T-cell (primary cell): ENCODE measurements at places on chromosomes 2 and 18.

GRCh38 chr2:185337033-185337432 lies 401.6 kb upstream of the FSIP2 start:
- no peak for DNase-seq

GRCh38 chr18:21083017-21083416 lies 28.6 kb downstream of the ROCK1 start:
- DNase-seq, result no peak

DNA sequence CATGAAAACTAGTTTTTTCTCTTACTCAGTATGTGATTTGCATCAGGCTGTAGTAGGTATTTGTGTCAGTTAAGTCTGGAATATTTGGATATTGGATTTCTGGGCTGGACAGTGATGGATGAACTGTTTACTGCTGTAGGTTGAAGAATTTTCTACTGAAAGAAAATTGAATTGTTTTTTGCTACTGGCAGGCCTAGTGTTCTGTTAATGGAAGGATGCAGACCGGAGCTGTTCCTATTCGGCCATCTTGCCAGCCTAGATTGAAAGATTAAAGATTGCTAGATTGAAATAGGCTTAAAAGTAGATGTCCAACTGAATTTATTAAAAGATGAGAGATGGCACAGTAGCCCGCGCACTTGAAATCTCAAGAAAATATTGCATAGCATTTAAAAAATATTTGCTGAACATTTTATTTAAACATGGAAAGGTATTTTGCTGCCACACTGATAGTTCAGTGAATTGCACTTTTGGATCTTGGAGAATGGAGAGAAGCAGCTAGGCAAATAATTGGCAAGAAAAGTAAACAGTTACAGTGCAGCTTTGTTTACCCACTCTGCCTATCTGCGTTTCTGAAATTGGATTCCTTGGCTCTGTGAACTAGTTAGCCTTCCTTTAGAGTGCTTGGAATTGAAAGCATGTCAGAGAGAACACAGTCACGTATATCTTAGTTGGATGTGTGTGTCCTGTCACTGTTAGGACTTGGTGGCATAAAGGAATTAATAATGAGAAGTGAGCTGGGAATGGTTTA lies 54.1 kb downstream of the EPB41L5 start:
- DNase-seq, result no peak

DNA sequence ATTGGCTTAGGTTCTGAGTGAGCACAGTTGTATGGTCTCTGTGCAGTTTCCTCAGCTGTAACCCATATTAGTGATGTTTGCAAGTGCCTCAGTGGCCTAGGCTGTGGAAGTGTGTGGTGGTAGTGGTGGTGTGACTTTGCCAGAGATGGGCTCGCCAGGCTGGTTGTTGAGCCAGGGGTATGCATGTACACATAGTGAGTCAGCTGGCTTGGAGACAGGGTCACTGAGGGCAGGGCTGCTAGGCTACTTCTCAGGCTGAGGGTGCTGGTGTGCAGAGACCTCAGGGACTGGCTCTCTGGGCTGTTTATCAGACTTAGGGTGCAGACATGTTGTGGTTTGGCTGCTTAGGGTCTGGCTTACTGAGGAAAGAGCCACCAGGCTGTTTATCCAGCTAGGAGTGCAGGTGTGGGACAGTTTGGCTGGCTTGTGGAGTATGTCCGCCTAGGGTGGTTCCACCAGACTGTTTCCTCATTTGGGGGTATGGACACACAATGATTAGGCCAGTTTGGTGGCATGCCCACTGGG lies 15.0 kb downstream of the APLF start:
- DNase-seq, result no peak

DNA sequence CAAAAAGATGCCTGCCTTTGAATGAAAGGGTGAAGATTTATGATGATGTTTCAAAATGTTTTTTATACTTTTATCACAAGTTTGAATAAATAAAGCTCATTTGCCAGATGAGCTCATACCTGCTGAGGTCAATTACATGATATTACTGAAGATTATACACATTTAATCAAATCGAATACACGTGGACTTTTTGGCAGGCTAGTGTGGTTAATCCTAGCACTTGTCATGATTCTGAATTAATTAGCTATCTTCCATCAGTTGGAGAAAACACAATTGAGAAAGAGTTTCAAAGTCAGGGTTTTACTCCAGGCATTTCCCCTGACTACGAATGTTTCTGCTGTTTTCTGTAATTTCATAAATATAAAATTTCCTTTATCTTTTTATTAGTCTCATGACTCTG lies 54.4 kb downstream of the LRPPRC start:
- no peak for DNase-seq

DNA sequence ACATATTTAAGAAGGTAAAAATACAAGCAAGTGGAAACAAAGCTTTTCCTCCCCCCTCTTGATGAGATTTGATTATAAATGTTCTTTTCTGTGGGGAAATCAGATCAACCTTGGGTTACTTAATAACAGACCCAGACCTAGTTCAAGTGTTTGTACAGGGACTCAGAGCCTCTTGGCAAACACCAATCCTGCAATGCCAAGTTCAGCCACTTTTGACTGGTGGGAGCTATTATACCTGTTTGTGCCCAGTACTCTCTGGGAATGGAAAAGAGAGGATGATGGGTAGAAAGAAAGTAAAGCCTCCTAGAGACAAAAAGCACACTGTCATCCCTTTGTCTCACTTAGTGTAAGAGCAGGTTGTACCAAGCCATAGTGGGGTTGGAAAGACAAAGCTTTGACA lies 63.8 kb upstream of the EPHA4 start:
- DNase-seq, result no peak

- no peak for DNase-seq
Observed at GRCh38 chr2:201194097-201194496, 11.2 kb downstream of the CASP10 start.

DNA sequence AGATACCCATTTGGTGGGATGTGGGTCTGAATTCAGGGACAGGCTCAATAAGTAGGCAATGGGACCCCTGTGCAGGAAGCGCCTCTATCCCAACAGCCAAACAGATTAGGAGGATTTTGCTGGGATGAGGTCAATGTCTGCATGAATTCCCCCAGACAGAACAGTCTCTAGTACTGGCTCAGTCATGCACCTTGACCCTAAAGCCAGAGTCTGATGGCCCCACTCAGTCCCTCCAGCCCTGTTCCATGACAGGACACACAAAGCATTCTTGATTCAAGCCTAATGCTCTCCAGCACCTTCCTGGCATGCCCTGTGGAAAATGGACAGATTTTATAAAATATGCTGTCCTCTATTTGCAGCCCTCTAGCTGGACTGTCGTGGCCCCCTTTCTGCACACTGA lies 49.8 kb upstream of the RAB6D start:
- DNase-seq, result no peak

- DNase-seq, result no peak
Observed at GRCh38 chr2:23460228-23460627, 75.2 kb downstream of the KLHL29 start.

GRCh38 chr2:107008843-107009242 lies 122.9 kb upstream of the ST6GAL2 start:
- DNase-seq, result no peak

- DNase-seq, result no peak
Observed at GRCh38 chr2:37802899-37803379, 122.1 kb upstream of the RMDN2 start.

DNA sequence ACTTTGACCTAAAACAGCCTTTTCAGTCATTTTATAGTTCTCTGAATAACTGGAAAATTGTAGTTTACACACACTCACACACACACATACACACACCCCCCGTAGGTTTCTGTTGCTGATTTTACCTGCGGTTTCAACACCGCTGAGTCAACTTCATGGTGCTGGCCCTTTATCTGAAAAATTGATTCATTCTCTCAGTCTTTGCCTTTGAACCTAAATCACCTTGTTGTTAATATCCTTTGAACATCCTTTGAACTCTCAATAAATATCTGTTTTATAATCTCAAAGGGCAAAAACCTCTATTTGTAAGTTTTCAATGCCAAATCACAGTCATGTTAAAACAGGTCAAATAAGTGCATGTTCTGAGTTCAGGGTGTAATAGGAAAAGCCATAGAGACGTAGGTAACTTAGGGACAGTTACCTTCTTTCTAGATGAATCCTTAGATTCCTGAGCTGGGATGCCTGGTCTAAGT lies 109.0 kb upstream of the BZW1 start:
- DNase-seq, result no peak

- no peak for DNase-seq
Observed at GRCh38 chr2:50415392-50415791, 616.5 kb downstream of the NRXN1 start.

DNA sequence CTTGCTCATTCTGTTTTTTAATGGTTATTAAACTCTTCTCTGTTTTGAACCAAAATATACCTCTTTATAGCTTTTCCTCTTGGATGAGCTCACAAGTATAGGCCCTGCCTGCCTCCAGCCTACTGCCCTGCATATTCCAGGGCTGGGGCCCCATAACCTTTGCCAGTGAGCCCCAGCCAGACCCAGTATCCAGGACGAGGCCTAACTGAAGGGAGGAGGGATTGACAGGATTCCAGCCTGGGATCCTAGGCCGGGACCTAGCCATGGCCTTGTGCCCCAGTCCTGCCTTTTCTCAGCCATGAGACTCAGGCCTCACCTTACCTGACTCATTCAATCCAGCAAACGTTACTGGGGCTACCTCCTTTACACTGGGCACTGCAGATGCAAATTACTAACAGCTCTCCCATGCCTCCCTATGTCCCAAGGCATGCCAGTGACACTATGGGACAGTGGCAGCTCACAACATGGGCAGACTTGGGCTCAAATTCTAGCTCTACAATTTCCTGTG lies 159.2 kb downstream of the DDX1 start:
- no peak for DNase-seq

DNA sequence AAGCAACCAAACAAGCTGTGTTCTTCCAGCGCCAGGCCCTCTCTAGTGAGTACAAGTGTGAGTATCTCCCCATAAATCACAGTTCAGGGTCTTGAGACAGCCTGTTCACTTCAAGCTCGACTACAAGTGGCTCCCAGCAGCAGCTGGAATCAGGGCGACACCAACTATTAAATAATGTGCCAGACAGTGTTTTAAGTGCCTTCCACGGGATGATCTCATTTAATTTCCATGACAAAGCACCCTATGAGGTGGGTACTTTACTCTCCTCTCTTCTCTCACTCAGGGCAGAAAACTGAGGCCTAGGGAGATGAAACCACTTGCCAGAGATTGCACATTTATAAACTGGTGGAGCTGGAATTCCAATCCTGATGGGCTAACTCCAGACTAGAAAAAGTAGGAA lies 2.6 kb upstream of the FAM136A start:
- no peak for DNase-seq

- no peak for DNase-seq
Observed at GRCh38 chr2:65471409-65471808, 39.0 kb upstream of the SPRED2 start.

DNA sequence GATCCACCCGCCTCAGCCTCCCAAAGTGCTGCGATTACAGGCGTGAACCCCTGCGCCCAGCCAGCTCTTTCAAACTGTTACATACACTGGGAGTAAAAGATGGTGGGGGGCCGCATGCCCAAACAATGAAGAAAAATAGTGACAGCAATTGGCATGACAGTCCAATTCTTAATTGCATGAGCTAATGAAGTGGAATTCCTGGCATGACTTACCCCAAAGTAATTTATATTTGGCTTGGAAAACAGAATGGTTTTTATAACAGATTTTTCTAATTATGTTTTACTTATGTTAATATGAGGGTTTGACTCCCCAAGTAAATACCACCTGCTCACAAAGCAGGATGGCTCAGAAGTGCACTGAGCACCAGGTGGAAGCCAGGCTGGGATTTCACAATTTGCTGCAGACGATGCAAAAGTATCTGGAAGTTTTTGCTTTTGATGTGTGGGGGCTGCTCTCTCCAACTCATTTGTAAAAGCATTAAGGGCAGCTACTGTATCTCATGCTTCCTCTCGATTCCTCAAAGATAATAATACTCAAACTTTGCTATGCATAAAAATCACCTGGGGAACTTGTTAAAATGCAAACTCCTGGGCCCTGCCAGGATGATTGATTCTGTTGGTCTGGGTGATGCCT lies 24.0 kb upstream of the ATG16L1 start:
- no peak for DNase-seq

- DNase-seq, result no peak
Observed at GRCh38 chr18:12246849-12247808, 7.0 kb upstream of the CIDEA start.

- DNase-seq, result no peak
Observed at GRCh38 chr2:163571423-163572102, 164.2 kb downstream of the FIGN start.

DNA sequence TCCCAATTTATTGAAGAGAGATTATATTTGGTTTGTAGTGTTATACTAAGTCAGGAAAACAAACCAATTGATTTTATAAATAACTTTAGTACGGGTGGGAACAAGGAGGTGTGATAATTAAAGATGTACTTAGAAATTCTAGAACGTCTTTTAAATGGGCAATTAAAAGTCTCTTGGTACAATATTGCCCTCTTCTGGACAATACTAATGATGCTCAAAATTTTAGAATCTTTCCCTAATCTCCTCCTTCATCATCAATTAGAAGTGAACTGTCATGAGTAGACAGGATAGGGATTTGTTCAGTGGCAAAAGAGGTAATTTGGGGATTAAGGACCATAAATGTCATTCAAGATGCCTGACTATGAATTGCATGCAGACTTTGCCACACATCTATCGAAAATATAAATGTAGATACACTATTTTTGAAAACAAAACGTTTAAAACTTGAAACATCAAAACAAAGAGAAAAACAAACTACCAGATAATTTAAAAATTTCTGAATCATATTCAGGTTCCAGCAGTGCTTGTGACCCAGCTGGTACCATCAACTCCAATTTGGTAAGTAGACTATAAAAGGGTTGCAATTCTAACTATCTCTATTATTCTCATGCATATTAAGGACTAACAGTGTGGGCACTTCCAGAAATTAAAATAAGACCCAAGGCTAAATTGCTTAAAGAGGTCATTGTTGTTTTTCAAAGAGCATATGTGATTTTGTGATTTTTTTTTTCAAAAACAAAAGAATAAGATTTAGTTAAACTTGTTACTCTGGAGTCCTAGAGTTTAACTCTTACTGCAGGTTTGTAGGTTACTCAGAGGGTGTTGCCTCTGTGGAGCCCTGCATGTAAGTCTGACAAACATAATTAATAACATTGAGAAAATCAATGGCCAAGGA lies 123.5 kb downstream of the LAMA3 start:
- no peak for DNase-seq

- DNase-seq, result no peak
Observed at GRCh38 chr2:7196883-7197282, 279.7 kb downstream of the RNF144A start.

DNA sequence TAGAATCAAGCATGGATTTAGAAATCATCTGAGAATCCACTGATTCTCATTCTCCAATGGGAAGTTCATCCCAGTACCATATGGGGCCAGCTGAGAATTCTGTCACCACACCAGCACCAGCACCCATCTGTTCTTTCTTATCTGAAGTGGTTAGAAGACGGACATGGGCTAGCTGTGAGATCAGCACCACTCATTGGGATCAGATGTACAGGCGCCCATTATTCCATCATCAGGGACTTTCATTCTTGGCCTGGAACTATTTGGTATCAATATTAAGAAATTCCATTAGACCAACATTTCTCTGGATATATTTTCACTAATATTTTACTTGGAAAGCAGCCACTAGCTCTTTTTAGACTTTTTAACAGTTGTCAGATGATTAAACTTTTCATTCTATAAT lies 185.9 kb upstream of the LINC00305 start:
- DNase-seq, result no peak

GRCh38 chr18:68402784-68403183 lies 312.1 kb downstream of the TMX3 start:
- no peak for DNase-seq

GRCh38 chr2:24658531-24659202 lies 134.5 kb downstream of the PTRHD1 start:
- no peak for DNase-seq

- DNase-seq, result no peak
Observed at GRCh38 chr18:60754413-60755009, 381.9 kb upstream of the MC4R start.

- no peak for DNase-seq
Observed at GRCh38 chr2:9232886-9233285, 26.3 kb downstream of the ASAP2 start.
